ENCODE measurements at places on chromosomes 5 and 9.

DNA sequence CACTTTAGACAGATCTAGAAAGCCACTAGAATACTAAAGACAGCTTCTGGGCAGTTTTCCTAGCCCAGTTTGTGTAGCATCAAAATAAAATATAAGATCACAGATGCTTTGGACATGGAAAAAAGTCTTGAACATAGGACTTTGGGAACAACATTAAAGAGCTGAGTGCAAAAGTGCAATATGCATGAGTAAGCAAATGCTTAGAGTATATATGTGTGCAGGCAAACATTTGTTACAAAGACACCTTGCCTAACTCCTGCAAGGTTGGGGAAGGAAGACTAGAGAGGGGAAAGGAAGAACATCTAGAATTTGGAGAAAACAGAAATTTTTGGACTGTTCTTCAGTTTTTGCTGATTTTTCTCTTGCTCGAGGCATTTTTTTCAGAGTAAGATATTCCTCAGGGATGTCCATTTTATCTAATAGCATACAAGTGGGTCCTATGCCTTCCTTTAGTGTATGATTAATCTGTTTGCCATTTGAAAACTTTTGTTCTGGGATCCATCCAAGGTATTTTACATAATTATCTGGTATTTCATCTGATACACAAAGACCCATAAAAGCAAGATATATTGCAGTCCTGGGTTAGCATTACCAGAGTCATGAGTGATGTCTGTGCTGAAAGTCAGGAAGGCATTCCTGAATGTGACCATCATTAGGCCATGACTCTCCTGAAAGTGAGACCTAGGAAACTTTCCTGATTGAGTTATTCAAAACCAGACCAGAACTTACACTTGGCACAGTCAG, 142.0 kb upstream of the RGMB start:
- DNase-seq = no peak

DNA sequence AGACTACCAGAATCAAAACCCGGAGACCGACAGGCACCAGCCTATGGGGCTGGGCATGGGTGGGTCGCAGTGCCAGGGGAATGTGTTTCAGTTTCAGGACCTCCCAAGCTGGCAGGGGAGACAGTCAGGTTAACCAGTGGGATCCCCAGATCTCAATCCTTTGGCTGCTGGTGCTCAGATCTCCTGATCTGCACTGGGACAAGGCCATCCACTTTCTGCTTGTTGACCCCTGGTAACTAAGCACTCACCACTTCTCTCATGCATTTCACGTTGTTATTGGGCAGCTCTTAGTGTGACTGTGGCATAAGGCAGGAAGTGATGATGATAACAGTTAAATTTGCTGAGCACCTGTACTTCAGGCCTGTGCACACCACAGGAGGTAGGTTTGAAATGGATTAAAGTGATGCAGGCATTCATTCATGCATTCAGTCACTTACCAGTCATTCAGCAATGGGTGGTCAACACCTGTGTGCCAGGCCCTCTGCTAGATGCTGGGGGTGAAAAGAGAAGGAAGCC, 42.1 kb upstream of the STXBP1 start:
- peak; percentile 25 for DNase-seq

GRCh38 chr9:87280421-87280820, 217.2 kb upstream of the DAPK1 start:
- DNase-seq = no peak

DNA sequence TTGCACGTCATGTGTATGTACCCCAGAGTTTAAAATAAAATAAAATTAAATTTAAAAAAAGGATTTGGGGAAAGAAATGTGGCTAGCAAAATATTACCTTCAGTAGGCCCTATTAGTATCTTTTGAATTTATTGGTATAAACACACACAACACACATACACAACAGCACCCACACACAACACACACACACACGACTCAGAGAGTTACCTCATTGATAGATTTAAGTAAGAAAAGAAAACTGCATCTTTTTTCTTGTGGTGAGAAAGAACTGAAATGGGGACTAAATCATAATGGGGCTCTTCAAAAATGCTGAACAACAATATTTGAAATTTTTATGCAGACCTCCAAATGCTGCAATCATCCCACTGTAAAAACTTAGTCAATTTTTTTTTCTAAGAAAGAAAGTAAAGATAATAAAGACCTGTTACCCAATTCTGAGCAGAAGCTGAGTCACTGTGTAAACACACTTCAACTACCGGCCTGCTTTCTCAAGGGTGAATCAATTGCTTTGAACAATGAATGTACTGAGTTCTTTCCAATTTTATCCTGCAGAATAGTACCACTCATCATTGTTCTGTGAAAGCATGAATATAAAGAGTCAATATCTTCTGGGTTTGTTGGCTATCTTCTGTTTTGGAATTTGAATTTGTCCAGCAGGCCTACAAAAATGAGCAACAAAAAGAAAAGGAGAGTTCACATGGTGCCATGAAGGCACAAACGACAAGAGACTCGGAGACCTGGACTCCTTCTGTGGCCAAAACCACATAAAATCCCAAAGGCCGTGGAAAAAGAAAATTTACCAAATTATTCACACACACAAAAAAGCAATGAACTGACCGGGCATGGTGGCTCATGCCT, 57.9 kb upstream of the CCNG1 start:
- no peak for DNase-seq

- DNase-seq = no peak
Measured at GRCh38 chr5:9905661-9906060, 275.5 kb upstream of the TAS2R1 start.

GRCh38 chr5:157106630-157107461, 2.0 kb downstream of the HAVCR2 start:
- peak; percentile 12 for DNase-seq

- DNase-seq = no peak
Measured at GRCh38 chr9:73143711-73144328, 7.8 kb upstream of the ANXA1 start.
